Dermis microvascular lymphatic vessel endothelial cell (primary cell): ENCODE measurements at places on chromosomes 3 and 15.

DNA sequence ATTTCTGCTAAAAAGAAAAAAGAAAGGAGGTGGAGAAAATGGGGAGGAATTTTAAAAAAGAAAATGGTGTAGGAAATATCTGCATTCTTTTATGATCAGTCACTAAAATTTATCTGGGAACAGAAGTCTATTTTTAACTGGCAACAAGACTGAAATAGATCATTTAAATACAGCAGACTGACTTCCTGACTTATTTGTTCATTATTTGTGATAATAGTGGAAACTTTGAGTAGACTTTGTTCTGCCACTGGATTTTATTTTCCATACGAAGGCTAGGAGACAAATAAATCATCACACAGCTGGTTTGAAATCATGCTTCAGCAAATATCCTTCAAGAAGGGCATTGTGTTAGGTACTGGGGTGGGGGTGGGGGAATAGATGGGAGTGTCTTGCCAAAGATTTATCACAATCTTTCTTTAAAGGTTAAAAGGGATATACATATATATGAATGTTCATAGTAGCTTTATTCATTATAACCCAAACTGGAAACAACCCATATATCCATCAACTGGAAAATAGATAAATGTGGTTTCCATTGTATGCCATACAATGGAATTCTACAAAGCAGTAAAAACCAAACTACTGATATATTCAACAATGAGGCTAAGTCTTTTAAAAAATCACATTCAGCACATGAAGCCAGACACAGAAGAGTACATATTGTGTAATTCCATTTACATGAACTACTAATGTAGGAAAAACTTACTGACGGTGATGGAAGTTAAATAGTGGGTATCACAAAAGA lies 4.7 kb upstream of the CLASP2 start:
- DNase-seq = peak; percentile 69

DNA sequence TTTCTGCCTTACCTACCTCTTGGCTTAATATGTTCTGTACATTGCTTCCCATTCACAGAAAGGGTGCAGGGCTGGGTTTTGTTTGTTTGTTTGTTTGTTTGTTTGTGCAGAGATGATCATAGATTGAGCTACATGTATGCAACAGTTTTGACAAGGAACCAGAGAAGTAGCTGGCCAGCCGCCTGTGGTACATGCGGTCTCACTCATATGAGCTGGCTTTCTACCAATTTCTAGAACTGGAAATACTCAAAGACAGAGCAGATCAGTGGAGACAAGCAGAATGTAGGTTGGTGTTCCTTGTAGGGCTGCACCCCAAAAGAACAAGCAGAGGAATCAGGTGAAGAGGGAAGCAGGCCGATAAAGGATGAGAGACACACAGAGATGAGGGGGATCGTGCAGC lies 502.7 kb downstream of the SOX2 start:
- no peak for DNase-seq

GRCh38 chr3:120622870-120623726 lies 27.0 kb downstream of the NDUFB4 start:
- DNase-seq = no peak

DNA sequence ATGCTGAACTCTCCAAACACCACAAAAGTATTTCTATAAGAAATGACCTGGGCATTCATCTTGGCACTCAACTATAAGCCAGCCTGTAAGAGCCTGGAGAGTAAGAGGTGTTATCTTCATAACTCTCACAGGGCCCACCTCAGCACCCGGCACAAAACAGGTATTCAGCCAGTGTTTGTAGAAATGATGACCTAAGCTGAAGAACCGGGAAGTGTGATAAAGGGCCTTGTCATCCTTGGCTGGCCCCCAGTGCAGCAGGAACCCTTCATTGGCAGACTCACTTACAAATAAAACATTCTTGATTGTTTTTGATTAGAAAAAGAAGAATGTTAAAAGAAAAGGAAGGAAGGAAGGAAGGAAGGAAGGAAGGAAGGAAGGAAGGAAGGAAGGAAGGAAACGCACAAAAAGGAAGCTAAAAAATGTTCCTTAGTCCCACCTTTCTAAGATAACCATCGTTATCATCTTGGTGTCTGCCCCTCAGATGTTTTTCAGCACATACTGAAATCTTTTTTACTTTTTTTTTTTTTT lies 52.1 kb downstream of the DAPK2 start:
- no peak for DNase-seq

- no peak for DNase-seq
Measured at GRCh38 chr3:131705558-131706051, 202.8 kb upstream of the MRPL3 start.

DNA sequence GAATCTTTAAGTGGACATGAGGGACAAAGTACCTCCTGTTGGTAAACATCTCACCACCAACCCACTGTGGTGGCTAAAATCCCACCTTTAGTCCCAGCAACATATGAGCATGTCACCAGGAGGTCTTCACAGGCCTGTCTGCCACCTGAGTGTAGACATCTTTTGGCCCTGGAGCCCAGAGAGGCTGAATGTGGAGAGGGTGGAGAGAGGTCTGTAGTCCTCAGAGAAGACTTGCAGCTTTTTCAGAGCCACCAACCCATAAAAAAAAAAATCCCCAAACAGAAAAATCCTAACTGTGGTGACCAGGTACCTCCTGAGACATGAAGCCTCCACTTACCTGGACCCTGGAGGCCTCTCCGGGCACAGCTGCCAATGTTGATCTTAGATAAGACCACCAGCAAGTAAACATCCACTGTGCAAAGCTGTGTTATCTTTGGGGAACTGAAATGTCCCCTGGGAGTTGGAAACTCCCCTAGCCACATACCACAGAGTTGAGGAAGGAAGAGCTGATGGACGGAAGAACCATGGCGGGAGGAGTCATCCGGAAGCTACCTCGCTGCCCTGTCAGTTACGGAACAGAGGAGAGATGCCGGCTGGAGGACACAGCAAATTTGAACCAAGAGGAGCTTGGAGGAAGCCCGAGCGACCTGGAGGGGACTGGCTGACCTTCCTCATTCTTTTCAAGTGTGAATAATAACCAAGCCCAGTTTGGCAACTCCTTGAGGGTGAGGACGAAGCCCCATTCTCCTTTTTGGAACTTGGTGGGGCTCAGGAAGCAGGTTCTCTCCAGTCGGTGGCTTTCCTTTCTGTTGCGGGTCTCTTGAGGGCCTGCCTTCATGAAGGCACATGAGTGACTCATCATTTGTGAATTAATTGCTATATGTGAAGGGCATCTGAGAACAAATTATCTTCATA lies at the start of gene GHRL:
TSS of gene GHRL (minus strand) at position 443 of the 915 bp plus-strand sequence. CDS start 2,767 bp downstream, outside the sequence.
- peak; percentile 30 for DNase-seq

DNA sequence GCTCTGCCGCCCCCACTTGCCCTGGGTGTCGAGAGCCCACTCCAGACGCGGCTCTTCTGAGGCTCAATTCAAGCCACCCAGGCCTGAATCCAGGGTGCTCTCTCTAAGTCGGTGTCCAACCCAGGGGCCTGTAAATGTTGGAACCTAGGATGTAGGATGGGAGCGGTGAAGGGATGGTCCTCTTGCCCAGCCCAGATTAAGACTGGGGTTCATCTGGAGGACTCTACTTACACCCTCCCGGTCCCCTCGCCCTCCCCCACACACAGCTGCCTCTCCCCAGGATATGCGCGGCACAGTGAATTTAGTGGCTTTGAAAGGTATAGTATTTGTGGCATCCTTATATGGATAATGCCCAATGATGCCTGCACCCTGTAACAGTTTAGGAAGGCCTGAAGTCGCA lies 822 bp upstream of the FBN1 start:
- DNase-seq = no peak

DNA sequence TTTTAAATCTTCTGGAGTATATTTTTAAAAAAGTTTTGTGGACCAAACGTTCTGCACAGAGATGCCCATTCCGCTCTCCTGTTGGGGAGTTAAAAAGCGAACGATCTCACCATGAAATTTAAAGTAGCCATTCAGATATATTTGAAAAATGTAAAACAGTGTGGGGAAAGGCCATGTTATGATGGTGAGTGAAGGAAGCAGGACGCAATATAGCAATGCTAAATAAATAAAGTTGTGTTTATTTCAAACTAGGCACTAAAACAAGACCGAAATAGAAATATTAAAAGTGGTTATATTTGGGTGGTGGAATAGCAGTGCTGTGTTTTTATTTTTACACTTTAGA lies 327 bp upstream of the CCDC13 start:
- DNase-seq = no peak

- DNase-seq = no peak
Measured at GRCh38 chr15:77607894-77608261, 24.8 kb downstream of the LINGO1 start.

DNA sequence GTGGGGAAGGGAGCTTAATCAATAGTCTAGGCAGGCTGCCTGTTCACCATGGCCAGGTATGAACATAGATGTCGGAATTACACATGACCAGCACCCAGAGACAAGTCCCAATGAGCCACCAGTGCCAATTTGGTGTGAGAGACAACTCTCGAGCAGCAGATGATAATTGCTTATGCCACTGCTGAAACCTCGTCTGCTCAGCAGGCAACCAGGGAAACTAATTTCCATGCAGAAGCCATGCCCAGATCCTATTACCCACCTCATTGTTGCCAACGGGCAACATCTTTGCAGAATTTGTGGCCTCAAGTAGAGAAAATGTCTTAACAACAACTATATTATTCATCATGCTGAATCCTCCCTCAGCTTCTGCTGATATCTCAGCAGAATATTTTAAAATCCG lies 84.9 kb downstream of the CGGBP1 start:
- no peak for DNase-seq

- no peak for DNase-seq
Measured at GRCh38 chr3:195517030-195517429, 26.1 kb downstream of the PPP1R2 start.

DNA sequence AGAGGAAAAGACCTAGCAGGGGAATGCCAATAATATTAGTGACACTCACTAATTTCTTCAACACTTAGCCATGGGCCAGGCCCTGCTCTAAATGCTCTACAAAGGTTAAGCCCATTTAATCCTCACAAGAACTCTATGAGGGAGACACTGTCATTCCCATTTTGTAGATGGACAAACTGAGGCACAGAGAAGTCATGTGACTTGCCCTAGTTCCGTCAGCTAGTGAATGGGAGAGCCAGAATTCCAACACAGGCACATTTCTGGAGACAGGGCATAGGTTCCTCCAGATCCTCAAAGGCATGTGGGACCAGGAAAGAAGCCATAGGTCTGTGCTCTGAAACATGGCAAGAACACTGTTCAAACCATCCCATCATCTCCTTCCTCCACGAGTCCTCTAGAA lies 31.5 kb downstream of the LOXL1 start:
- no peak for DNase-seq

DNA sequence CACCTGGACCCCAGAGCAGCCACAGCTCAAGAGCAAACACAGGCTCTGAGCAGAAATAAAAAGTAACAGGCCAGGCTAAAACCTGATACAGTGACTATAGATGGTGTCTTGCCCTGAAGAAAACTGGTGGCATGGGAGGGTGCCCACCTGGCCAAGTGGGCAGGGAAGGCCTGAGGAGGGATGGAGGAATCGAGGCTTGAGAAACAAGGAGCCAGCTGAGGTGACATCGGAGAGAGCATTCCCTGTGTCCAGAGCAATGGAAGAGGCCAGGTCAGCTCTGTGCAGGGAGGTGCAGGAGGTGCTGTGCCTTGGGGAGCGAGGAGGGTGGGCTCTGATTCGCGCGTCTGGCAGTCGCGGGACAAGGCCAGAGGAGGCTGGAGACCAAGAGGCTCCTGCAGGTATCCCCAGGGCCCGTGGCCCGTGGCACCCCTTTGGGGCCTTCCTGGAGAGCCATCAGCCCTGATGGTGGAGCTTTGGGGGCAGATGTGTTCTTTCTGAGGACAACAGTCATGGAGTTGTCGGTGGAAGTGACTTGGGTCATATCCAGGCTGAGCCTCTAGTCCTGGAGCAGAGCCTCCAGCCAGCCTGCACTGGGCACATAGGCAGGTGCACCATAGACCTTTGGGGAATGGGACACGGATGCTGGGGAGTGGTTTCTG lies 56.1 kb downstream of the PLXNA1 start:
- no peak for DNase-seq

GRCh38 chr3:134464064-134464688 lies 21.6 kb downstream of the ANAPC13 start:
- DNase-seq = no peak

- no peak for DNase-seq
Measured at GRCh38 chr3:143671626-143672025, 176.6 kb downstream of the SLC9A9 start.

DNA sequence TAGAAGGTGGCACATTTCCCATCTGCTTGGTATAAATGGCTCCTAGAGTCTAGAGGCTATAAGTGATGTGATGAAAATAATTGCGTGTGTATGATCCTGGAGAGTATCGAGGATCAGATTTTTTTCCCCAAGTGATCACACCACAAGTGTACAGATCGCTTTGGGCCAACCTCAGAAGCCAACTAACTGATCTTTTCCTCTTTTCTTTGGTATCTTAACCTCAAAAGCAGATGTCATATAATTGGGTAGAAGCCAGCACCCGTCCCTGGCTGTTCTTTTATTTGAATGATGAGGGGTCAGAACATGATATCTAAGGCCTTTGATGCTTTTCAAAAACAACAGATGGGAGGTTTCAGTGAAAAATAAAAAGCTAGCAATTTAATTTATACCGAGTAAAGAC lies 3.3 kb downstream of the P2RY14 start:
- no peak for DNase-seq

GRCh38 chr3:29536016-29536758 lies 255.3 kb downstream of the RBMS3 start:
- DNase-seq = peak; percentile 31

DNA sequence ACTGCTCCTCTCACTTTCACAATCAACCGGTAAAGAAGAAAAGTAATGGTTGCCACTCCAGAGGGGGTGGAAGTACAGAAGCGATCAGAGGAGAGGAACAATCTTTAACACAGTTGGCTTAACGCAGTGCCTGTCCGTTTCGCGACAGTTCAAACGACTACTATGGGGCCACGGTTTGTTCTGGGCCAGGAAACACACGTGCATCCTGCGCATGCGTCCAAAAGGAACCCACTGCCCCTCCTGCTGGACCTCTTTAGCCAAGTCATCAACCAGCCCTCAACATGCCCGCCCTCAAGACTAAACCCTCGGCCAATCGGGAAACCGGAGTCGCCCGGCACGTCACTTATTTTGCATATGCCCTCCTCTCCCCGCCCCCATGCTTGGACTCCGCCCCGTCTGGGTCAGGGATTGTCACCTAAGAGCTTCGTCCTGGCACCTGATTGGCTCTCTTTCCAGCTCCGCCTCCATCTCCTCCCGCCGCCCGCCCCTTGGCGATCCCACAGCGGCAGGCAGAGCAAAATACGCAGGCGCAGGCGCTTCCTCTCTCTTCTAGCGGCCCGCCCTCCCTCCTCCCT lies 345 bp upstream of the CDV3 start:
- peak; percentile 100 for DNase-seq

GRCh38 chr3:33063651-33064051 lies 33.3 kb downstream of the GLB1 start:
- DNase-seq = no peak

DNA sequence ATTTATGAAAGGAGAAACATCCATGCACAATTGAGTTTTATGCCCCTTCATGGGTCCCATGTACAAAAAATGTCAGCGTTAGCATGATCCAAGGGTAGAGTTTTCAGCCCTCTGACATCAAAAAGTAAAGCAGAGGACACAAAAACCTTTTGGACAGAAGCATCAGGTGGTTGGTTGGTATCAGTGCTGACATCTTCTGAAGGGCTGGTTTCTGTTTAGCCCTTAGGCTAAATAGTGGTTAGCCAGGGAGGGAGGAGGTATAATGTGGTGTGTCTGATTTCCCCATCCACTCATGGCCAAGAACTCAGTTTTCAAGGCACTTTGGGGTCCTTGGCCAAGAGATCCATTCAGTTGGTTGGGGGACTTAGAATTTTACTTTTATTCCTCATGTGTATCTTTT lies 16.5 kb downstream of the CCDC66 start:
- no peak for DNase-seq

GRCh38 chr3:54550221-54550977 lies 377.5 kb downstream of the LRTM1 start:
- no peak for DNase-seq
